ENCODE measurements at places on chromosomes 1 and 21. TPM values are rescaled to one million over a fixed set of nuclear protein-coding genes. Genes with fewer than 3 reads are reported as not detected.

DNA sequence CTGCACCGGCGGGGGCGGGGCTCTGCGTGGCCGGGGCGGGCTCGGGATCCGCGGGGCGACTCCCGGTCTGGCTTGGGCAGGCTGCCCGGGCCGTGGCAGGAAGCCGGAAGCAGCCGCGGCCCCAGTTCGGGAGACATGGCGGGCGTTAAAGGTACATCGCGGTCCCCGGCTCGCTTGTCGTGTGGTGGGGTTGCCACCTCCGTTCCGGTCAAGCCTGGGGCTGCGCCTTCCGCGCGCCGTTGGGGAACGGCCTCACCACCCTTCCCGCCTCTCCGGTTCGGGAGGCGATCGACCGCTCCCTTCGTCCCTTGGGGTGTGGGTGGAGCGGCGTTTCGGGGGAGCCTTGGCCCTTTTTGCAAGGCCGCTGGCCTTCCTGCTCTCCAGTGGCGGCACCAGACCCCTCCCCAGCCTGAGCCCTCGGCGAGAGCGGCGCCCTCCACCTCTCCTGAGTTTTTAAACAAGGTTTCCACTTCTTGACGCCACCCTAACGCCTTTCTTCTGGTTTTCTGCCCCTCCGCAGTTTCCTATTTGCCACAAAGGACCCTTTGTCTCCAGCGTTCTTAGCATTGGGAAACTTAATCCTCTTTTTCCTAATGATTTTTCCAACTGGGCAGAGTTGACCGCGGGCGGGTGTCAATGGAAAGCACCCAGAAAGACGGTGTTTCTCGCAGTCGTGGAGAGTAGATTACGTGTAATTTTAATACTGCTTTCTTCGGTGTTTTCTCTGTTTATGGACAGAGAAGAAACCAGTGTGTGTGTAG lies at the start of the genes LEPR and LEPROT:
TSS of gene LEPR (plus strand) at position 79 of the 761 bp plus-strand sequence. CDS start 144,898 bp downstream, outside the sequence.
TSS of gene LEPROT (plus strand) at position 79 of the 761 bp plus-strand sequence. CDS start at position 136, 57 bp downstream.
- no peak within 1 kb of the TSS for H3K4me3 ChIP-seq
- no peak within 1 kb of the TSS for H3K27ac ChIP-seq
- peaks cover 36% of the 10 kb centered on the region for H3K4me1 ChIP-seq
- H3K27me3 ChIP-seq, result no peaks in the 10 kb centered on the region

GRCh38 chr1:92879316-92879968 lies 47.6 kb downstream of the RPL5 start:
- H3K27me3 ChIP-seq, result no peaks in the 10 kb centered on the region
- H3K36me3 ChIP-seq, result no peaks in the 10 kb centered on the region
- no peak for DNase-seq
- H3K4me1 ChIP-seq, result no peaks in the 10 kb centered on the region
- H3K27ac ChIP-seq, result no peak overlapping the region
- H3K4me3 ChIP-seq, result no peak overlapping the region

GRCh38 chr1:92409946-92410549 lies 76.7 kb downstream of the GFI1 start:
- no peaks in the 10 kb centered on the region for H3K27me3 ChIP-seq
- no peak overlapping the region for H3K27ac ChIP-seq
- H3K36me3 ChIP-seq, result no peaks in the 10 kb centered on the region
- no peak for DNase-seq

- H3K27ac ChIP-seq, result no peak overlapping the region
- no peaks in the 10 kb centered on the region for H3K27me3 ChIP-seq
- H3K36me3 ChIP-seq, result no peaks in the 10 kb centered on the region
- H3K4me1 ChIP-seq, result no peaks in the 10 kb centered on the region
- H3K4me3 ChIP-seq, result no peak overlapping the region
These were observed 201.7 kb downstream of the CRB1 start for GRCh38 chr1:197469620-197470210.

DNA sequence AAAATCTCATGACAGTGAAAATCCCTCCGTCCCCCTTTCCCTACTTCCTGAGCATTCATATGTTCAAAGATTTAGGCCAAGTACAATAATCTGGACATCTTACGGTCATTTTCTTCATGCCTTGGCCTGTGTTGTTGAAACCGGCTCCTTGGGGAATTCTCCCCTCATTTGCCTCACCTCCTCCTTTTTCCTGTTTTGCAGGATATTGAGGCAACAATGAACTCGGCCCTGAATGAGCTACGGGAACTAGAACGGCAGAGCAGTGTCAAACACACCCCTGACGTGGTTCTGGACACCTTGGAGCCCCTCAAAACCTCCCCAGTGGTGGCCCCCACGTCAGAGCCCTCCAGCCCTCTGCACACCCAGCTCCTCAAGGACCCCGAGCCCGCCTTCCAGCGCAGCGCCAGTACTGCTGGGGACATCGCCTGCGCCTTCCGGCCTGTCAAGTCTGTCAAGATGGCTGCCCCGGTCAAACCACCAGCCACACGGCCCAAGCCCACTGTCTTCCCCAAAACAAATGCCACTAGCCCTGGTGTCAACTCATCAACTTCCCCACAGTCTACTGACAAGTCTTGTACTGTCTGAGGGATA lies 9.3 kb upstream of the IKBKE start:
- peaks cover 28% of the 10 kb centered on the region for H3K4me1 ChIP-seq
- peaks cover 32% of the 10 kb centered on the region for H3K36me3 ChIP-seq
- no peaks in the 10 kb centered on the region for H3K27me3 ChIP-seq
- H3K4me3 ChIP-seq, result no peak overlapping the region

GRCh38 chr1:155266553-155266952 lies 4.4 kb upstream of the SCAMP3 start:
- H3K27me3 ChIP-seq, result no peaks in the 10 kb centered on the region
- no peak for DNase-seq
- H3K27ac ChIP-seq, result no peak overlapping the region

DNA sequence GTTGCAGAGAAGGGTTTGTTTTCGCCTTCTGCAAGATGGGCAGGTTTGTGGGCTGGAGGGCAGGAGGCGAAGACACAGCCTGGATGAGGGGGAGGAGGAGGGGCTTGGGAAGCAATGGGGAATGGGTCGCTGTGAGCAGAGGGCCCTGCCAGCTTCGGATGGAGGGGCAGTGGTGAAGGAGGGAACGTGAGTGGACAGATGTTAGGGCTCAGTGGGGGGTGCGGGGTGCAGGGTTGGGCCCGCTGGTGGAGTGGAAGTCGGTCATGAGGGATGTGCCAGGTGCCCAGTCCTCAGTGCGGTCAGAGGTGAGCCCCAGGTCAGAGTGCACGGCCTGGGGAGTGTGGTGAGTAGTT lies 55.5 kb upstream of the ABCG1 start:
- no peaks in the 10 kb centered on the region for H3K4me1 ChIP-seq
- no peak for DNase-seq
- no peak overlapping the region for H3K27ac ChIP-seq
- no peak overlapping the region for H3K4me3 ChIP-seq

DNA sequence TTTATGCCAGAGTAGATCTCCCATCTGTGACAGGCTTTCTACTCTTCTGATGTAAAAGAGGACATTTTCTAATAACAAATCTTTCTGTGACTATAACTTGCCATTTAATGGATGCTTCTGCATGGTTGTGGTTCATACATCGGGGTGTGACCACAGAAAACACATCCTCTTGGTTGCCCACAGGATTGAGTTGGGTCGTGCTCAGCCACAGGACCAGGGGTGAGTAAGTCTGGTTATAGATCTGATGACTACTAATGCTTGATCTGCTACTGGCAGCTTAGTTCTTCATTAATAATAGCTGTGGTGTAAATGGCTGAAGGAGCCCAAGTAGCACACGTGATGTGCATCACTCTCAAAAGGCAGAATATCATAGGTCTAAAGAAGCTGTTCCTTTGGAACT lies 328.2 kb downstream of the RWDD3 start:
- no peaks in the 10 kb centered on the region for H3K4me1 ChIP-seq
- H3K27ac ChIP-seq, result no peak overlapping the region
- H3K4me3 ChIP-seq, result no peak overlapping the region
- H3K36me3 ChIP-seq, result peaks cover 7% of the 10 kb centered on the region
- DNase-seq, result no peak

GRCh38 chr1:18294437-18295176 lies 186.1 kb upstream of the KLHDC7A start:
- H3K27me3 ChIP-seq, result peaks cover 38% of the 10 kb centered on the region
- H3K36me3 ChIP-seq, result no peaks in the 10 kb centered on the region
- no peak overlapping the region for H3K4me3 ChIP-seq
- H3K27ac ChIP-seq, result no peak overlapping the region

DNA sequence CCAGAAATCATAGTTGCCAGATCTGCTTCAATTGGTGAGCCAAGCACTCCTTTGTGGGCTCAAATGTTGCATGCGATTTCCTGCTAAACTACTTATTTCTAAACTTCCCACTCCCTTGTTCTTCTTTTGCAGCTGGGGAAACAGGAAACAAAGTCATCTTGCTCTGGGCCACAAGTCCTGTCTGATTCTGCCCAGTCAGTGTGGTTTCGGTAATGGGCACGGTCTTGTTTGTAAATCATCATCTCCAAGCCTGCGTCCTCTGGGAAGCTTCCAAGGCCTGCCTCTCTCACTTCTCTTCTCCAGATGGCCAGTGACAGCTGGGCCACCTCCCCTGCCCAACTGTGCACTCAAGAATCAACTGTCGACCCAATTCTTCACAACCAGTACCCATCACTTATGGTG lies 4.4 kb downstream of the S100A8 start:
- no peaks in the 10 kb centered on the region for H3K27me3 ChIP-seq
- peak; percentile 91 for DNase-seq
- peaks cover 54% of the 10 kb centered on the region for H3K4me1 ChIP-seq
- peak overlapping the region; percentile 4 for H3K4me3 ChIP-seq
- H3K27ac ChIP-seq, result peak overlapping the region; percentile 88
- no peaks in the 10 kb centered on the region for H3K36me3 ChIP-seq

DNA sequence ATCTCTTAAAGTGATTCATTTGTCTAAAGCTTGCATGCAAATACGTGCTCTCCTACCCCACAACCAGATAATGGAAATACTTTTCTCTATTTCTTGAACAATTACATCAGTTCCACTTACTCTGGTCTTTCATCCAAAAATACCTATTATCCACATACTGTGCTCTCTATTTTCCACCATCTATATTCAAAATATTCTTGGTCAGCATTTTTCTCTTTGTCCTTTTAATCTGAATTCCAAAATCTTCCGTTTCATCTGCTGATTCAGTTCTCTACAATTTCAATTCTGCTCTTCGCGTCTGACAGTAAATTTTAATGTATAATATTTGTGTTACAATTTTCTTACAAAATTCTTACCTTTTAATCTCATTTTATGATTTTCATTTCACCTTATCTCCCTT lies 110.3 kb downstream of the ZNF648 start:
- peaks cover 18% of the 10 kb centered on the region for H3K27me3 ChIP-seq
- no peak overlapping the region for H3K4me3 ChIP-seq
- no peaks in the 10 kb centered on the region for H3K36me3 ChIP-seq
- DNase-seq, result no peak

GRCh38 chr1:28646040-28646439 lies 2.4 kb upstream of the RNU11 start:
- peaks cover 18% of the 10 kb centered on the region for H3K36me3 ChIP-seq
- peaks cover 25% of the 10 kb centered on the region for H3K4me1 ChIP-seq
- DNase-seq, result no peak
- H3K4me3 ChIP-seq, result no peak overlapping the region
- no peak overlapping the region for H3K27ac ChIP-seq
- H3K27me3 ChIP-seq, result no peaks in the 10 kb centered on the region

DNA sequence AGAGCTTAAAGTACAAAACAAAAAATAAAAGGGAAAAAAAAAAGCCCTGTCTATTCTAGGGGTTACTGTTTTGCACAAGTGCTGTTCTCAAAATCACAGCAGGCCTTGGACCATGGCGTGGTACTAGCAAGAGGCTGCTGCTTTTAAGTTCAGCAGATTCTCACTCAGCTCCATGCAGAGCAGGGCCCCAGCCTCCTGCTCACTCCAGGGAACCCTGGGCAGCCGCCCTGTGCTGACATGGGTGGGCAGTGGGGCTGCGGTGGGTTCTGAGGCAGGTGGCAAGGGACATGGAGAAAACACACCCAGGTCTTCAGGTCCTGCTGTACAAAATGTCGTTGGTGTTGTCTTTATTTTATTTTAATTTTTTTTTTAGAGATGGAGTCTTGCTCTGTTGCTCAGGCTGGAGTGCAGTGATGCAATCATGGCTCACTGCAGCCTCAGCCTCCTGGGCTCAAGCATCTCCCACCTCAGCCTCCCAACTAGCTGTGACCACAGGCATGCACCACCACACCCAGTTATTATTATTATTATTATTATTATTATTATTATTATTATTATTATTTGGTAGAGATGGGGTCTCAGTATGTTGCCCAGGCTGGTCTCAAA lies 170.9 kb downstream of the DYRK1A start:
- no peaks in the 10 kb centered on the region for H3K27me3 ChIP-seq
- H3K36me3 ChIP-seq, result no peaks in the 10 kb centered on the region
- no peak overlapping the region for H3K4me3 ChIP-seq
- H3K27ac ChIP-seq, result no peak overlapping the region
- DNase-seq, result no peak

DNA sequence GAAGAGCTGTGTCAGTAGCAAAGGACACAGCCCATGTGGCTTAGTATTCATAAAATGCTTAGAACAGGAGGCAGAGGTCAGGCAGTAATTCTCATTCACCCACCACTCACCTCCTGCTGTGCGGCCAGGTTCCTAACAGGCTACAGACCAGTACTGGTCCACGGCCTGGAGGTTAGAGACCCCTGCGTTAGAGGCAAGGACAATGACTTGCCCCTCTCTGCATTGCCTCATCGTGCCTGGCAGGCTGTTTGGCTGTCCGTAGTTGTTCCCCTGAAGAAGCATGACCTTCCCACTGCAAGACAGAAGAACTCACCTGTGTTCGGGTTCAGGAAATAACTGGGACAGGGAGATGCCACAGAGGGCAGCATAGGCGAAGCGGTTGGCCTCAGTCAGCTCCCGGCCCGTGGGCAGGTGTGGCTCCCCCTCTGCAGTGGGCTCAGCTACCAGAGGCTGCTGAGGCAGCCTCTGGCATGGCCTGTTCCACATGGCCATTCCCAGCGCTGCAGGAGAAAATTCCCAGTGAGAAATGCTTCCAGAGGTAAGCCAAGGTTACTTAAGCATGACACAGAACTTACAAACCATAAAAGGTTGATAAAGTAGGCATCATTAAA lies 19.3 kb downstream of the TMCO4 start:
- no peak for DNase-seq
- peaks cover 41% of the 10 kb centered on the region for H3K36me3 ChIP-seq
- no peaks in the 10 kb centered on the region for H3K27me3 ChIP-seq
- H3K4me1 ChIP-seq, result no peaks in the 10 kb centered on the region
- no peak overlapping the region for H3K27ac ChIP-seq

DNA sequence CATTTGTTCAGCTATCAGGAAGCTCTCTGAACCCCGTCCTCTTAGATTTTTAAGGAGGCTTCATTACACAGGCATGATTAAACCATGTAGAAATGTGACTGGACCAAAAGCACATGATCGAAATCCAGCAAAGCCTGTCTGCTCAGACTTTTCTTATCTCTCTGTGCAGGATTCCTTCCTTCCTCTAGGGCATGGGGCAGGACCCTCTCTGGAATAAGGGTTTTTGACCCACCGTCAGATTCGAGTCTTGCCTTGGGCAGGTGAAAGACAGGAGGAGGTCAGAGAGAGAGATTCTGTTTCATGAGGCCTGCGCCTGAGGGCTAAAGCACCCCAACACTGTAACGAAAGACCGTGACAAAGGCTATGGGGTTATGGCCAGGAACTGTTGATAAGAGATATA lies 136.8 kb downstream of the RHOU start:
- no peak overlapping the region for H3K27ac ChIP-seq
- H3K36me3 ChIP-seq, result no peaks in the 10 kb centered on the region
- DNase-seq, result no peak
- H3K27me3 ChIP-seq, result peaks cover 17% of the 10 kb centered on the region
- H3K4me3 ChIP-seq, result no peak overlapping the region

TNFSF4 gene
- 0.23 TPM for total RNA-seq

PMVK gene
- 57.7 TPM for total RNA-seq

MCOLN2 gene
- total RNA-seq, result 3.1 TPM

LCK gene
- not detected for total RNA-seq

ZFP69B gene
- total RNA-seq, result 8.9 TPM

FAM151A gene
- total RNA-seq, result not detected

C8B gene
- not detected for total RNA-seq

GPR61 gene
- total RNA-seq, result not detected

RRP1B gene
- 39.8 TPM for total RNA-seq

LCE1B gene
- total RNA-seq, result 2.0 TPM

TENT5C gene
- not detected for total RNA-seq

DOCK7 gene
- 46.9 TPM for total RNA-seq

Data from MCF 10A (cell line).